Muscle of leg (tissue), 16 donors: ENCODE measurements at places on chromosomes 12 and 14. TPM values are rescaled to one million over a fixed set of nuclear protein-coding genes. Genes with fewer than 3 reads are reported as not detected.

NINJ2 gene
- total RNA-seq = 3.2 TPM

CLEC14A gene
- 21.3 TPM for total RNA-seq

DNA sequence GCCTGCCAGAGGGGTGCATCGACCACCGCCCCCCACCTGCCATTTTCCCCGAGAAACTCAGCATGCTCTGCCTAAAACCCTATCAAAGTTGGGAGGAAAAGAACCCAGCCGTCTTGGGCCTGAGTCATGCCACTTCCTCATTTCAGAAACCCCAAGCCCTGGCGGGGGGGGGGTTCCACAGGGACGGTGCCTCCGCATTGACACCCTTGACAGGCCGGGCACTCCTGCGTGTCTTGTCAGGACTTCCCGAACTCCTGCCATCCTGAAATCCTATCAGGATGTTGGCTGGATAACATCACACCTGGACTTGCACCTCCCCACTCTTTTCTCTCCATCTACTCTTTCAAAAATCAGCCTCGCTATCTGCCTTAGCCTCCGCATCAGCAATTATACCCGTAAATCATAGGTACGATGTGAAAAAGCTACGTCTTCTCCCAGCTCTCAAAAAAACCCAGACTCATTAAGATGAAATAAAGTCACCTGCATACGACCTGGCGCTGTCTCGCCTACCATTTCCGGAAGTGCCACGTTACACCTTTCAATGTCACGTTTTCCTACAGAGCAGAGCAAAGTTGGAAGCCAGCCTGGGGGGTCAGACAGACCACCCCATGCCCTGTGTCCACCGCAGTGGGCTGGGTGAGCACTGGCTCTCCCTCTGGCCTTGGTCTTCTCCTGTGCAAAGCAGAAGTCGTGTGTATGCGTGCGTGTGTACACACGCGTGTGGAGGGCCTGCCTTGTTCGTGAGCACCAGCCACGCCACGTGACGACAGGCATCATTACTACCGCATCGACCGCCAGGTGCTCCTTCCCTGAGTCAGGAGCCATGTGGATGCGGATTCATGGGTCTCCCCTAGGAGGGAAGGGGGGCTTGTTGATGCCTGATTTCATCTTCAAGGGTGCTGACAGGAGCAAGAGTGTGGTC is 96.7 kb downstream of the RFLNA start:
- peaks cover 55% of the 10 kb centered on the region for H3K36me3 ChIP-seq
- H3K4me1 ChIP-seq = peaks cover 98% of the 10 kb centered on the region
- H3K27me3 ChIP-seq = no peaks in the 10 kb centered on the region

DNA sequence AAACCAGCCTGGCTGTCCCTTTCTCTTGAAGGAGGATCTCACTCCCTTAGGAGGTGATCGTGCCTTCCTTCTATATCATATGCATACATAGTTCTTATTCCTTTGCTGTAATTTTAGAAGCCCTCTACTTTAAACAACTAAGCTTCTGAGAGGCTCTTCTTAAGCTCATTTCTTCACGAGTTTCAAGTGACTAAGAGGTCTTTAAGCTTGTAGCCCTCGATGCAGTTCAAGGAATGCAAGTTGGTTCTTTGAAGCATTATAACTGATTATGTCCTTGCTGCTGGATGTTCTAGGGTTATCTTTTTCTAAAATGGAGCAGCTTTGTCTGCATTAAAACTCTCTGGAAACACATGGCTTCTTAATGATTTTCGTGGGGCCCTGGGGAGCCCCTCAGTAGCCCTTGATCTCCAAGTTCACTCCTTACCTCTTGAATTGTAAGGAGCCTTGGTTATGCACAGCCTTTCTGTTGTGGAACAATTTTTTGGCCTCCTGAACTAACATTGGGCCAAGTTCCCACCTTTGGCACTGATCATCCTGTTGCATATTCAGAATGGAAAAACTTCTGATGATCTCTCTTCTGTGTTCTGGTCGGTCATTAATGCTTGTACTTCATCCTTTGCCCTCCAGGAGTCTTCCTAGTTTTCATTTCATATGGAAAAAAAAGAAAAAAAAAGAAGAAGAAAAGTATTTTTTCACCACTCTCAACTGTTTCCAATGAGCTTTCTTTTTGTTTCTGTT is 12.6 kb downstream of the RASSF8 start:
- no peaks in the 10 kb centered on the region for H3K27me3 ChIP-seq
- no peaks in the 10 kb centered on the region for H3K36me3 ChIP-seq
- H3K27ac ChIP-seq = peak overlapping the region; percentile 69

DNA sequence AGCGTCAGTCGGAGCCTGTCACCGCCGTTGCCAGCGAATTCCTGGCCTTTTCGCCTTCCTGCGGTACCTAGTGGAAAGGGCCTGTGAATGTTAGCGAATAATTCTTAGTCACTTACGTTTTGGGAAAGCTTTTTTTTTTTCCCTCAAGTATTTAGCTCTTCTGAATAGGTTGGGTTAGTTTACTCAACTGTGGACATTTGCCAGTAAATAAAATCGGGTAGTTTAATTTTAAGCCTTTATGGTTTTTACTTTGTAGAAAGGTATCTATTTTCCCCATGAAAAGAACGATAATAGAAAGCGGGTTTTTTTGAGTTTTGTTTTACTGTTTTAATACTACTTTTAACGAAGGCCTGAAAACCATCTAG is 1.7 kb downstream of the YY1 start:
- peaks cover 3% of the 10 kb centered on the region for H3K36me3 ChIP-seq
- no peak for DNase-seq
- peaks cover 14% of the 10 kb centered on the region for H3K4me1 ChIP-seq
- H3K27me3 ChIP-seq = no peaks in the 10 kb centered on the region
- H3K27ac ChIP-seq = peak overlapping the region; percentile 96

DNA sequence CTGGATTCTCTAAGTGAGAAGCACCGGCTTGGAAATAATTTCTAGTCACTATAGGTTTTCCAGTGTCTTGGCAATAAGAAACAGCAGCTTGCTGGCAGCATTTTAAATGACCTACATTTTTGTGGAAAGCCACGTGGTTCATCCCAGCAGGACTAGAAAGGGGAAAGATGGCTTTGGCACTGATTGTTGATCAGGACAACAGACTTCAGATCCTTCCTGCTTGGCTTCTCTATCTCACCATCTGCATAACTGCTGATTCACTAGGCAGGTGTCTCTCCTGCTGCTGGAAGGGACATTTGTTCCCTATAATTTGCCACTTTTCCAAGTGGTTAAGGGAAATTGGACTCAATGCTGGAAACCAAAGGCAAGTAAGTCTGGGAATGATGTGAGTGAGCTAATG is 131.0 kb downstream of the TTC8 start:
- peak; percentile 96 for DNase-seq
- H3K27me3 ChIP-seq = no peaks in the 10 kb centered on the region
- H3K36me3 ChIP-seq = no peaks in the 10 kb centered on the region
- peaks cover 2% of the 10 kb centered on the region for H3K4me1 ChIP-seq
- peak overlapping the region; percentile 62 for H3K27ac ChIP-seq
- H3K4me3 ChIP-seq = no peak overlapping the region

DNA sequence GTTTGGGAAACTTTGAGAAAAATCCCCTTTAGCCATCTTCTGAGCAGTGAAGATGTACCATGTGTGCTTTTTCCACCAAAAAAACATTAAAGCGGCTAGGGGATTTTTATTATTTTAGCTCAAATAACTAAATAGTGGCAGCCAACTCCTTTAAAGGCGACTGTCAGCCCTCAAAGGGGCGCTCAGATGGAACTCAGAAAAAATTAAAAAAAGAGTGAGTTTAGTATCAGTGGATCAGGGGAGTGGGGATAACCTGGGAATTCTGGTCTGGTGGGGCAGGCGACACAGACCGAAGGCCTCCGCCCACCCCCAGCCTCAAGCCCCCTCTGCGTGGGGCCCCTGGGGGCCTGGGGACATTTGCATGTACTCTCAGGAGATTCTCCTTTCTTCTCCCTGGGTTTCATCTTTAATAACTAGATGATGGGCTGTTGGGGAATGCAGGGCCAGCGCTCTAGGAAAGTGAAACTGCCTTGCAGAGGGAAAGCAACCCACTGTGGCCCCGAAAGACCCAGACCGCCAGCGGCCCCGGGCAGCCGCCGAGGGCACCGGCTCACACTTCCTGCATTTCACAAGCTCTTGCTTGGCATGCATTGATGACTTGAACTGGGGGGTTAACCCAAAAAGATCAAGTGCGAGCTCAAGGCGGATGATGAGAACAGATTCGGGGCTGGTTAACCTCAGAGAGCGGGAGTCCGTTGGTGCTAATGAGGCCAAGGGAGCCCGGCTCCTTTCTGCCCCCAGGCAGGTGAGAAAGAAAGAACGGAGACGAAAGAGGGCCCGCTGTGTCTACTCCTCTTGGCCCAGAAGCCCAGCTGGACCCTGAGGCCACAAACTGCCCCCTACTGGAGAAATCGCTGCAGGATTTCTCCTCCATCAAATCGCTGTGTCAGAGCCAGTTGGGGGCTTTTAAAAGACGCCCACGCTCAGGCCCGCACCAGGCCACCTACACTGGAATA is 7.3 kb upstream of the BATF start:
- DNase-seq = peak; percentile 29
- H3K4me1 ChIP-seq = peaks cover 9% of the 10 kb centered on the region
- peak overlapping the region; percentile 37 for H3K4me3 ChIP-seq
- H3K27ac ChIP-seq = no peak overlapping the region
- peaks cover 14% of the 10 kb centered on the region for H3K27me3 ChIP-seq
